ENCODE measurements at places on chromosomes 7 and 10. TPM values are rescaled to one million over a fixed set of nuclear protein-coding genes. Genes with fewer than 3 reads are reported as not detected.

ACTL6B gene
- not detected for total RNA-seq

NUTM2E gene
- 0.49 TPM for total RNA-seq

NRF1 gene
- 39.8 TPM for total RNA-seq

POLR2J2 gene
- total RNA-seq, result 63.8 TPM

EGFR gene
- total RNA-seq, result not detected

GNG11 gene
- 0.57 TPM for total RNA-seq

GDF10 gene
- not detected for total RNA-seq

FAM25G gene
- total RNA-seq, result not detected

OPN4 gene
- not detected for total RNA-seq

DLX5 gene
- total RNA-seq, result not detected

GPR15LG gene
- total RNA-seq, result not detected

GIMAP7 gene
- total RNA-seq, result 66.3 TPM

KAZALD1 gene
- total RNA-seq, result not detected

SEM1 gene
- total RNA-seq, result 22.7 TPM

RNF32 gene
- total RNA-seq, result not detected

ELMO1 gene
- total RNA-seq, result 130 TPM

Measured in natural killer cell (primary cell).